Effector CD4-positive, alpha-beta T cell (primary cell): ENCODE measurements at places on chromosomes 7 and 10.

DNA sequence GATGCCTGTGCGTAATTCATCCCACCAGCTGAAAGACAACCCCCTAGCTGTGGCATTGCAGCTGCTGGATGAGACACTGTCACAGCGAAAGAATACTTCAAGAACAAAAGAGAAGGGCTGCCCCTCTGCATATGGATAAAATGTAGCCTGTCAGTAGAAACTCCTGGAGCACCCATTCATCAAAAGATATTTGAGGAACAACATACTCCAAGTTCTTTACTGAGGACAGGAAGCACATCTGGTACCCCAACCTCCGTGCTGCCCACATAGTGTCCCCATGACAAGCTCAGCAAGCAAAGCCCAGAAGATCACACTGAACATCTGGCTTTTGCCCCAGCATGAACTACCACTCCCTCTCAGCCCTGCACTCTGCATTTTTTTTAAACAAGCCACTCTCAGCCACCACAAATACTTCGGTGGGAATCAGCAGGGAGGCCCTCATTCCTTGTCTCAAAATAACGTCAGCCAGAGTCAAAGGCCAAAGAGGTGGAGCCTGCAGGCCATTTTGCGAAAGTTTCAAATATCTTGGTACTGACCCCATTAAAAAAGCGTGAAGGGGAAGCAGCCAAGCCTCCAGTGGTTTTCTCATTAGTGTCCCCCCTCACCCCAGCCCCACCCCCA lies 1.7 kb downstream of the CREB3L2 start:
- DNase-seq: no peak

GRCh38 chr7:141276031-141276430 lies 202.2 kb downstream of the TMEM178B start:
- DNase-seq: no peak

DNA sequence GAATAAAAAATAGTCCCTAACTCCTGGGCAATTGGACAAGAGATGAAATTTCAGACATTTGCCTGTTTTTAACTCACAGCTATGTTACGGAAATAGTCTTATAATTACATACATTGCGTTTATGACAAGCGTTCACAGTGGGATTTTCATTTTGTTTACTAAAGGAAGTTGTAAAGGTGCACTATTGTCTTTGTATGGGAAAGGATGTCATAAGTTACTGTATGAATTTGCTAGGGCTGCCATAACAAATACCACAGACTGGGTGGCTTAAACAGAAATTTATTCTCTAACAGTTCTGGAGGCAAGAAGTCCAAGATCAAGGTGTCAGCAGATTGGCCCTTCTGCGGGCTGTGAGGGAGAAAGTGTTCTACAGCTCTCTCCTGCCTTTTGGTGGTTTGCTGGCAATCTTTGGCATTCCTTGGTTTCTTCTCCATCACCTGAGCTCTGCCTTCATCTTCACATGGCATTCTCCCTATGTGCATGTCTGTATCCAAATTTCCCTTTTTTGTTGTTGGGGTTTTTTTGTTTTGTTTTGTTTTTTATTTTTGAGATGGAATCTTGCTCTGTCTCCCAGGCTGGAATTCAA lies 5.6 kb downstream of the NFE2L3 start:
- DNase-seq: no peak

GRCh38 chr7:82419200-82419599 lies 24.4 kb downstream of the CACNA2D1 start:
- DNase-seq: no peak

DNA sequence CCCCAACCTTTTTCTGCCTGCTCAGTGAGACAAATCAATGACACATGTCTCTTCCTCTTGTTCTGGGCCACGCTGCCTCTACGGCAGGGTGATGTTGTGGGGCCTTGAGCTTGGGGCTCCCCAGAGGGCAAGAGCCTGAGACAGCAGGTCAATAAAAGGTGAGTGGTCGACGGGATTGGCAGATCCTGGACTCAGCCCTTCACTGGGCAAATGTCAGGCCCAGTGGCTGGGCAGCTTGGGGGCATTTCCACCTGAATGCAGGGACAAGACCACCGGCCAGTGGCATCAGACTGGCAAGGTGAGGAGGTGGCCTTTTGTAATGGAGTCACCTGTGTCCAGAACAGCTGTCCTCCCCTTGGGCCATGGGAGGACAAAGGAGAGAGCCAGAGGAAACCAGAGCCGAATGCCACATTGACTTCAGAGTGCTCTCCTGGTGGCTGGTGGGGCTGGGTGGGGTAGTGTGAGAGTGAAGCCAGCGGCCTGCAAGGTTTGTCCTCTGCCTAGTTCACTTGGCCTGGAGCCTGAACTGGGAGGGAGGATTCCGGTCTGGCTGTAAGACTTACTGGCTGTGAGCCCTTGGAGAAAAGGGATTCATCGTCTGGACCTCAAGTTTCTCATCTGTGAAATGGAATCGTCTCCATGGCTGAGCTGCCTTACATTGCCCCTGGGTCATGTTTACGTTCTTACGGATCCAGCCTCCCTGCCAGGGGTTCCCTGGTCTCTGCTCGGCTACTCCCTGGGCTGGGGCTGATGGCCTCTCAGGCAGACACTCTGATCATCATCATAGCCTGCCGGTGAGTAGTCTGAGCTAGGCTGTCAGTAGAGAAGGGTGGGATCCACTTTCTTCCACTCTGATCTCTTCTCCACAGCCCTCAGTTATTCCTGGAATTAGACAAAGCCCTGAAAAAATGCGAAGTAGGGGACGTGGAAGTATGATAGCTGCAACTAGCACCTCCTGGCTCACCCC lies 25.4 kb upstream of the CRHR2 start:
- no peak for DNase-seq

GRCh38 chr7:104903044-104903443 lies 111.0 kb upstream of the KMT2E start:
- no peak for DNase-seq

DNA sequence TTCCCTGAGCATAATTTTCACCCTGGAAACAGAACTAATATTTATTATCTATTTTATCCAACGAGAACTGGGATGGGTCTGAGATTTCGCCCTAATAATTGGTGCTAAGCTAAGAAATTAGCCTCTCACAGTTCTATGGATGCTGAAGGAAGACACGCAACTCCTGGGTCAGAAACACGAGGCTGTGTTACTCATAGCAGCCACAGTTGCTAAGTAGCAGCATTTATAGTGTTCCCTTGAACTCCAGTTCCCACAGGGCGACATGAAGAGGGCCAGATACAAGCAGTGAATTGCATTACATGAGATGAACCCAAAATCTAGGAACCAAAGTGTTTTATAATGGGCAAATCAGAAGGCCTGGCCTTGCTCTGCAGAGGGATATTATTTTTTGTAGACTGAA lies 109.8 kb upstream of the AGR3 start:
- no peak for DNase-seq

DNA sequence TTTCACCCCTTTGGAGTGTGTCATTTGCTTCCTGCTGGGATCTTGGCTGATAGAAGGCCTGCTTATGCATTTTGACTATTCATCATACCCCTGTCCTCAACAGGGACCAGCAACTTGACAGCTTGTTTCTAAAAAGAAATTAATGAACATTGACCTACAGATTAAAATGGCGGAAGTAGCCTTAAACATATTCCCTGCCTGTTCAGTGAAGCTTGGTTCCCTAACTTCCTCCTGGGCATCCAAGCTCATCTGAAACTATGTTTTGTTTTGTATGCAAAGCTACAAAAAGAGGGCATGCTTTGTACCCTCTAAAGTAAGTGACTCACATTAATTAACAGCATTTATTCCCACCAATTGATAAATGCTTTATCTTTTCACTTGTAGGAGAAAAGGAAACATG lies 26.8 kb upstream of the CDK14 start:
- no peak for DNase-seq

- no peak for DNase-seq
These were observed 64.8 kb downstream of the AVL9 start for GRCh38 chr7:32560075-32560474.

GRCh38 chr7:21544303-21544656 lies 1.4 kb downstream of the DNAH11 start:
- DNase-seq: no peak

DNA sequence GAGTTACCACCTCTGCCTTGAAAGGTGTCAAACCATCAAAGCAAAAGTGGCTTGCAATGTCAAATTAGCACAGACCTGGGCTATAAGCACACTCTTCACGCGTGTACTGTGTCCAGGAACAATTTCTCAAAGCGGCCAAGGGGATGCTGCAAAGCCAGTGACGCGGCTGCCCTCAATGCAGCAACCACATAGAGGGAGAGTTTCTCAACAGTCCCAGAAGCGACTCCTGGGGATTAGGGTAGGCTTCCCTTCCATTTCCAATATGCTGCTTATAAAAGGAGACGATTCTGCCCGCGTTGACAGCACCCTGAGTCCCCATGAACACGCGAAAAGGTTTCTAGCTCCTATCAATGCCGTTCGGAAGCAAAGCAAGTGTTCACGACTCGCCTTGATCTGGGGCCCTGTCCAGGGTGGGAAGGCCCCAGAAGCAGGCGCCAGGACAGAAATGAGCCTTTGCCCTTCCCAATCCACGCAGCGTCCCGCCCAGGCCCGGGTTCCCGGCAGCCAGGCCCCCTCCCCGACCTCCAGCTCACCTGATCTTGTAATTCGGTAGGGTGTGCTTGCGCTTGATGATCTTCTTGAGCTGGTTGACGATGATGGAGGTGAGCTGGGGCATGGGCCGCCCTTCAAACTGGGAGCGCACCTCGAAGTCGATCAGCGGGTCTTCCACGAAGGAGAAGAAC lies 1.3 kb downstream of the PDZD8 start:
- peak; percentile 16 for DNase-seq

- no peak for DNase-seq
These were observed 318.6 kb downstream of the MALRD1 start for GRCh38 chr10:19367176-19367575.

GRCh38 chr10:65470986-65471385 lies 1454.8 kb upstream of the LRRTM3 start:
- no peak for DNase-seq

GRCh38 chr10:22455068-22455857 lies 110.0 kb downstream of the SPAG6 start:
- DNase-seq: no peak
